ENCODE measurements at places on chromosomes 1 and 21. TPM values are rescaled to one million over a fixed set of nuclear protein-coding genes. Genes with fewer than 3 reads are reported as not detected.

The TMEM52 gene
- total RNA-seq, result not detected

The POGZ gene
- total RNA-seq, result 10.4 TPM

The PTCH2 gene
- 0.30 TPM for total RNA-seq

The NCF2 gene
- total RNA-seq, result not detected

The CR1L gene
- not detected for total RNA-seq

The PLA2G2C gene
- total RNA-seq, result not detected

The CYB5RL gene
- 4.6 TPM for total RNA-seq

The ANKRD35 gene
- 0.32 TPM for total RNA-seq

The LENEP gene
- not detected for total RNA-seq

The NBPF12 gene
- 4.4 TPM for total RNA-seq

The IFFO2 gene
- total RNA-seq, result 17.3 TPM

The C1orf87 gene
- not detected for total RNA-seq

The AKR7A2 gene
- total RNA-seq, result 77.4 TPM

The TMEM125 gene
- total RNA-seq, result not detected

The ICOSLG gene
- total RNA-seq, result 1.3 TPM

Data from epithelial cell of umbilical artery (primary cell).